ENCODE measurements at places on chromosomes 6 and 20.

- DNase-seq, result peak; percentile 79
Measured at GRCh38 chr6:127420556-127420955, 38.6 kb downstream of the KIAA0408 start.

GRCh38 chr6:2611092-2611491 lies 139.6 kb downstream of the MYLK4 start:
- no peak for DNase-seq

GRCh38 chr6:157964100-157964499 lies 17.6 kb upstream of the SYNJ2 start:
- peak; percentile 20 for DNase-seq

- no peak for DNase-seq
Measured at GRCh38 chr6:90691823-90692222, 105.0 kb upstream of the MAP3K7 start.

GRCh38 chr6:35273822-35274559 lies 14.5 kb downstream of the ZNF76 start:
- no peak for DNase-seq

DNA sequence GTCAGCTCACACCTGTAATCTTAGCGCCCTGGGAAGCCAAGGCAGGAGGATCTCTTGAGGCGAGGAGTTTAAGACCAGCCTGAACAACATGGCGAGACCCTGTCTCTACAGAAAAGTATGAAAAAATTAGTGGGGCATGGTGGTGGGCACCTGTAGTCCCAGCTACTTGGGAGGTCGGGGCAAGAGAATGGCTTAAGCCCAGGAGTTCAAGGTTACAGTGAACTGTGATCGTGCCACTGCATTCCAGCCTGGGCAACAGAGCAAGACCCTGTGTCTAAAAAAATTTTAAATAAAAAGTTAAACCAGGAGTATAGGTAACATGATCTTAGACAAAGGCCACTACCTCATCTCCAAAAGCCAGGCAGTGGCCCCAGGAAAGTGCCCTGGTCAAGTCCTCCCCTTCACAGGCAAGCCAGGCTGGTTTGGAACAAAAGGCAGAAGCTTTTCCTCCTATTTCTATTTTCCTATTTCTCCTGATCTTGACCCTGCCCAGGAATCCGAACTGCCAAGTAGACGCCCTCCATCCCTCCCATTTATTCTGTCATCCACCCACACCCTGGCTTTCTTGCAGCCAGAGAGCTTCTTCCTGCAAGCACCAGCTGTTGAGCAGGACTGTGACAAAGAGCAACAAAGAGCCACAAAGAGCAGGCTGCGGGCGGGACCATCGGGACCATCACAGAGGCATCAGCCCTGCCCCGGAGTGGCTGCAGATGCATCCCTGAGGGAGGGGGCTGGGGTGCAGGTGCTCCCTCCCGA lies 149.9 kb upstream of the AFDN start:
- no peak for DNase-seq

DNA sequence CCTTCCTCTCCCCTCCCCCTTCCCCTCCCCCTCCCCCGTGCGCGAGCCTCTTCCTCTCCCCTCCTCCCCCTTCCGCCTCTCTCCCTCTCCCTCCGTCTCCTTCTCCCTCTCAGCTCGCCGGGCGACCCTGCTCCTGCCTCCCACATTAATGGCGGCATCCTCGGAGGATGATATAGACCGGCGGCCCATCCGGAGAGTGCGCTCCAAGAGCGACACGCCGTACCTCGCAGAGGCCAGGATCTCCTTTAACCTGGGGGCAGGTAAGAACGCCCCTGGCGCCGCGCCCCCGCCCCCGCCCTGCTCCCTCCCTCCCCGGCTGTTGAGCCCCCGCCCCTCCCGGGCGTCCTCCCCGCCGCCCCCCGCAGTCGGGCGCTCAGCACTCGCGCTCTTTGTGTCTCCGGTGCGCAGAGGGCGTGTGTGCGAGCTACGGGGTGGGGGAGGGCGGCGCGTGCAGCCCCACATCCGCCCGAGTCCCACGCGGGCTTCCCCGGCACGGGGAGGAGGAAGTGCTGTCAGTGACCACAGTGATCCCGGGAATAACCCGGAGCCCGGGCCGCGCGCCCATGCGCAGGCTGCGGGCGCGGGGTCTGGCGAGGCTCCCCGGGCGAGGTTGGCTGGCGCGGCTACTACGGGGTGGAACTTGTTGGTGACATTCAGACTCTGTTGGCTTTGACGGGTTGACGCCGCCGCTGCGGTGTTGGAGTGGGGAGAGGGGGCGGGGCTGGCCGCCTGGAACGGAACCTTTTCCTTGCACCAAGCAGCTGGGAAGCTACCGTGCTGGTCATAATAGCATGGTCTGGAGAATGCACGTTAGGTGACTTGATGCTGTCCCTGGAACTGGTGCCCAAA lies 33.2 kb downstream of the PHACTR1 start:
- DNase-seq, result no peak

GRCh38 chr6:52392944-52393343 lies 27.2 kb upstream of the EFHC1 start:
- DNase-seq, result peak; percentile 63

DNA sequence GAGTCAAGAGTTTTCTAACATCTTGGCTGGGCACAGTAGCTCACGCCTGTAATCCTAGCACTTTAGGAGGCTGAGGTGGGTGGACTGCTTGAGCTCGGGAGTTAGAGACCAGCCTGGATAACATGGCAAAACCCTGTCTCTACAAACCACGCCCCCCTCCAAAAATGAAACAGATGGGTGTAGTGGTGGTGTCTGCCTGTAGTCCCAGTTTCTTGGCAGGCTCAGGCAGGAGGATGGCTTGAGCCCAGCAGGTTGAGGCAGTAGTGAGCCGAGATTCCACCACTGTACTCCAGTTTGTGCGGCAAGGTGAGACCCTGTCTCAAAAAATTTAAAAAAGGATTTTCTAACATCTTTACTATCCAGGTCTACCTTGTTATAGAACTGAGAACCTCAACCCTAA lies 22.0 kb downstream of the FAM8A1 start:
- peak; percentile 34 for DNase-seq

DNA sequence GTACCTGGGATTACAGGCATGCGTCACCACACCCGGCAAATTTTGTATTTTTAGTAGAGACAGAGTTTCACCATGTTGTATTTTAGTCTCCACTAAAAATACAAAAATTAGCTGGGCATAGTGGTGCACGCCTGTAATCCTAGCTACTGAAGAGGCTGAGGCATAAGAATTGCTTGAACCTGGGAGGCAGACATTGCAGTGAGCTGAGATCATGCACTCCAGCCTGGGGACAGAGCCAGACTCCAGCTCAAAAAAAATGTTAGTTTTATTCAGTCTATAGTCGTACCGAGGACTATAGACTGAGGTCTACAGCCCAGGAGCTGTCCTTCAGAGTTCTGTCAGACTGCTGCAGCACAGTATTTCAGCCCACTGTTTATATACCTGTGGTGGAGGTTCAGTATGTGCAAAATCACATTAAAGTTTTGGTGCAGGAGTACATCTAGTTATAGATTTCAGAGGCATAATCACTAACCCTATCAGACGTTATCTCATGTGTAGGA lies 3.6 kb upstream of the CASP8AP2 start:
- no peak for DNase-seq
